Cerebellar cortex (tissue), 1 donor: ENCODE measurements at places on chromosomes 6 and 20.

GRCh38 chr6:81158956-81159355 is 593.5 kb downstream of the TENT5A start:
- no peak for DNase-seq

GRCh38 chr20:49455691-49456090 is 26.8 kb downstream of the KCNB1 start:
- peak; percentile 95 for DNase-seq

GRCh38 chr6:71675386-71675785 is 211.0 kb upstream of the RIMS1 start:
- no peak for DNase-seq

GRCh38 chr6:35294308-35294945 is 3.2 kb upstream of the DEF6 start:
- peak; percentile 70 for DNase-seq

DNA sequence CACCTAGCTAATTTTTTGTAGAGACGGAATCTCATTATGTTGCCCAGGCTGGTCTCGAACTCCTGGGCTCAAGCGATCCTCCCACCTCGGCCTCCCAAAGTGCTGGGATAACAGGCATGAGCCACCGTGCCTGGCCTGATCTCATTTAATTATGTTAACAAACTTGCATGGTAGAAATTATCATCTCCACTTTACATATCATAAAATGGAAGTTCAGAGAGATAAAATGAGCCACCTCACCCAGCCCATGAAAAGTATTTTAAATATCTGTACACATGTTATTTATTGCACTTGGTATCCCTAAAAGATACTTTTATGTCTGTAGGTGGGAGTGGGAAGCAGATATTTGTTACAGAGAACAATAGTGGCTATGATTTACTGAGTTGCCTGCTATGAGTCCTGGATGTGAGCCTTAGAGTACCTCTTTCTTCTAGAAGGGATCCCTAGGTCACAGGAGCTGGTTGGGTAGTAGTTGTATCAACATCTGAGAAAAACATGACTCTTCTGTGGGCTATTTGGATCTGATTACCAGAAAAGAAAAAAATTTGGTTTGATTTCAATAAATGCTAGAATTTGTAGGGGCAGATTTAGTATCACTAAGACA is 52.4 kb upstream of the EIF2S2 start:
- DNase-seq: no peak

- DNase-seq: no peak
Measured at GRCh38 chr6:12968839-12969558, 252.4 kb downstream of the PHACTR1 start.

- no peak for DNase-seq
Measured at GRCh38 chr6:95127261-95127660, 450.1 kb upstream of the MANEA start.

DNA sequence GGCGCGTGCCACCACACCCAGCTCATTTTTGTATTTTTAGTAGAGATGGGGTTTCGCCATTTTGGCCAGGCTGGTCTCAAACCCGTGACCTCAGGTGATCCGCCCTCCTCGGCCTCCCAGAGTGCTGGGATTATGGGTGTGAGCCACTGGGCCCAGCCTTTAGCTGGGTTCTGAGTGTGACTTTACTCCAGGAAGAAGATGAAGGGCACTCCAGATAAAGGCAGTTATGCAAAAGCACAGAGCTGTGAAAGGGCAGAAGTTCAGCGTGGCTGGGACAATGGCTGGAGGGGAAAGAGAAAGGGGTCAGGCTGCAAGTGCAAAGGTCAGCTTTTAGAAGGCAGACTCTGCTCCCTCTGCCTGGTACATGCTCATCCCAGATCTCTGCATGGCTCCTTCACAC is 39.7 kb downstream of the MAP3K5 start:
- DNase-seq: no peak

DNA sequence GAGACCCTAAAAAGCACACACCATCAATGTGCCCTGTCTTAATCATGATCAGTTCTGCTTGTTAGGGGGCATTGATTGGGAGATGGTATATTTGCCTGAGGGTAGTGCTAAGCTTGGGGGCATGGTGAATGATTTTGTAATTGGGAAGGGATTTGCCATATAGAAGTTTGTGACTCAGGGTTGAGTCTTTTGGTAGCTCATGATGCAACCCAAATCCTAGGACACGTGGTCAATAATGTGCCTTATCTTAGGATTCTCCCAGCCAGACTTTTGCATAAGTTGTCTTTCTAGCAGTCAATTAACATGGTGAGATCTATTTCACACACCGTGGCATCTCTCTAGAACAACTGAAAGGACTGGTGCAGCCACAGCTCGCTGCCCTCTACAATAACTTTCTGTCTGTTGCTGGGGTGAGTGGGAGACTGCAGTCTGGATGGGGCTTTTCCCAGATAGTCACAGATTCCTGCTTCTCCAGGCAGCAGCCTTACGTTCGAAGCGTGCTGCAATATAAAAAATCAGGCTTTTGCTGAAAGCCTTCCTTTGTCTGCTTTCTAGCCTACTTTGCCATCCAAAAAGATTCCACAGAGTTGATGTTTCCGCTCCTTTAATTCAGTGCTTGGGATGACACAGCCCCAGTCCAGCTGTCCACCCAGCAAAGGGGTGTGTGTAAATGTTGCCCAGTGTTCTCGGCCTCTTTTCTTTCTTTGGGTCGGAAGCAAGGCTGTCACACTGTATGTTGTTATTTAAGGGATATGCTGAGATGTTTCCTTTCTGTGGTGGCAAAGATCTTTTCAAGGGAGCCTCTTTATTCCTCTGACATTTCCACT is 58.9 kb downstream of the ID4 start:
- peak; percentile 1 for DNase-seq

GRCh38 chr6:126804332-126805064 is 314.0 kb upstream of the RSPO3 start:
- DNase-seq: peak; percentile 67

DNA sequence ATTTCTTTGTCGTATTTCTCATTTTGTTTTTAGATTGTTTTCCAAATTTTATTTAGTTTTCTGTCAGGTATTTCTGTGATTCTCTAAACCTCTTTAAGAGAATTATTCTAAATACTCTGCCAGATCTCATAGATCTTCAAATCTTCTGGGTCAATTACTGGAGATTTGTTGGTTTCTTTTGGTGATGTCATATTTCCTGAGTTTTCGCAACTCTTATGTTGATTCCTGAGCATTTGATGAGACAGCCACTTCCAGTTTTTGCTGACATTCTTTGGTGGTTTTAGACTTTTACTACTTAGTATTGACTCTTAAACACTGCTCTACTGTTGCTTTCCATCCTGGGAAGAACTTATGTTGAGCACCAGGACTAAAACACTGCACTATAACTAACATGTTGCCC is 21.9 kb downstream of the ADGB start:
- no peak for DNase-seq

GRCh38 chr6:81253821-81254220 is 498.7 kb downstream of the TENT5A start:
- no peak for DNase-seq

GRCh38 chr6:114096561-114097172 is 125.7 kb upstream of the HDAC2 start:
- DNase-seq: peak; percentile 18

DNA sequence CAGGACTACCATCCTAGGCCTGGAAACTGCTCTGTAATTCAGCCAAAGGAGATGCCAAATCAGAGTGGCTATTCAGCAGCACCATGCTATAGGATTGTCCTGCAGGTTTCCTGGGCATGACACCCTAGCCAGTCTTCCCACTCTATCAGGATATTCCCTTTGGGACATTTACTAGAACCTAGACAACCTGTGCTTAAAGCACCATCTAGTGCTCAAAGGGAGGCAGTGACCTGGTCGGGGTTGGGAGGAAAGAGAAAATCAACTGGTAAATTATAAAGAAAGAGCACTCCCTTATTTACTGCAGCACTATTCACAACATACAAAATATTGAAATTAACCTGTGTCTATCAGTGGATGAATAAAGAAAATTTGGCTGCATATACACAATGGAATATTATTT is 67.2 kb upstream of the SMLR1 start:
- DNase-seq: peak; percentile 25

GRCh38 chr6:28770732-28771131 is 153.1 kb downstream of the TRIM27 start:
- DNase-seq: no peak

DNA sequence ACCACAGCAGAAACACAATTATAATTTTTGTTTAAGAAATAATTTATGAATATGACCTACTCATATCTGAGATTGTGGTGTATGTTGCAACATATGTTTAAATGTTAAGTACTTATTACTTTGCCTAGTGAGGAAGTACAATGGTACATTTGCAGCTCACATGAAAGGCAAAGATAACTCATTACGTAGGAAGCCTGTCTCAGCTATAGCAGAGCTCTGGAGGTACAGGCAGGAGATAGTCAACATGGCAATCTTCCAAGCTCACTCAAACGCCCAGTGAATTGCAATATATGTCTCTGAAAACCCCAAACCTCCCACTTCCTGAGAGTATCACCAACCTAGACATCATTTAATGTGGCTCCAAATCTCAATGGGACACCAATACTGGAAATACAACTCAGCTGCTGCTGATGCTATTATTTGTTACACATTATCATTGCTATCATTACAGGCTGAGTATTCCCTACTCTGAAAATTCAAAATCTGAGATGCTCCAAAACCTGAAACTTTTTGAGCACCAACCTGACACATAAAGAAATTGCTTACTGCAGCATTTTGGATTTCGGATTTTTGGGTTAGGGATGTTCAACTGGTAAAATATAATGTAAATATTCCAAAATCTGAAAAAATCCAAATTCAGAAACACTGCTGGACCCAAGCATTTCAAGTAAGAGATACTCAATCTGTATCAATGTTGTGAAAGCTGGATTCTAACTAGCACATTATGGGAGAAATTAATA is 25.1 kb upstream of the GSTA4 start:
- DNase-seq: no peak

- peak; percentile 63 for DNase-seq
Measured at GRCh38 chr6:138569970-138570724, 70.9 kb upstream of the NHSL1 start.

DNA sequence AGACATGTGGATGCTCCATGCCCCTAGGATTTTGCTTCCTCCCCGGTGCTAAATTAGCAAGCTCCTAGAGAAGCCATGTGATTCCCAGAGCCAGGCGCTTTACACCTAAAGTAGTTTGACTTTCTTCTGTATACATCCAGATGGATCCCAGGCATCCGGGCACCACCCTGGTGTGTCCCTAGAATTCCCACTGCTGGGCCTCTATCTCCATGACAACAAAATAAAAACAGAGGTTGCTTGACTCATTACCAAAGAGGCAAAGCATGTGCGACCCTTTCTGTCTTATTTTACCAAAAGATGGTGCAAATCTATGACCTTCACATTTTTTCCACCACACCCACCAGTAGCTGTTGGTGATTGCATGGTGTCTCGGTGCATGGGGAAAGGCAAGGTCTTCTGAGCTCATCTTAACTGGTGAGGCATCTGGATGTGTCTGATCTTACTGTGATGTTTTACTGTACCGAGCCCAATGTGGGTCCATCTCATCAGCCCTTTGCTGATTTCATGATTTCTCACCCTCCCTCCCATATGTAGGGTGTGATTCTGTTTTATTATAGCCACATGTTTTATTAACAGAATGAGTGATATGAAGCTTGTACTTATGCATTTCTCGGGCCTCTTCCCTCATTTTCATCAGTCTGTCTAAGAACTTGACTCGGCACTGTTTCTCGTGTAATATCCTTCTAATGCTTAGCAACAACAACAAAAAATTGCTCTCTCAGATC is 27.4 kb upstream of the VAPB start:
- no peak for DNase-seq

DNA sequence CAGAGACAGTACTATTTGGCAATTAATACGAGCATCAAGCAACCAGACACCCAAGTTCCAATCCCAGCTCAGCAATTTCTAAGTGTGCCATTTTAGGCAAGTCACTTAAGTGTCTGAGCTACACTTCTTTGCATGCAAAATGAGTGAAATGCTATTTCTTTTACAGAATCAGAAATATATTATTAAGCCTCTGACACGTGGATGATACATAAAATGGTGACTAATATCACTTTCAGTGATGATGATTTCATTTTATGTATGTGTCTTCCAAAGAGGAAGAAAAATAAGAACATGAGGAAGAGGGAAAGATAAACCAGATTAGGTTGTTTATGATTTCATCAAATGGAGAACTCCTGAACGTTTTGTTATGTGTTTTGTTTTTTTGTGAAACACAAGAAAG is 158.6 kb downstream of the TSHZ2 start:
- DNase-seq: no peak

DNA sequence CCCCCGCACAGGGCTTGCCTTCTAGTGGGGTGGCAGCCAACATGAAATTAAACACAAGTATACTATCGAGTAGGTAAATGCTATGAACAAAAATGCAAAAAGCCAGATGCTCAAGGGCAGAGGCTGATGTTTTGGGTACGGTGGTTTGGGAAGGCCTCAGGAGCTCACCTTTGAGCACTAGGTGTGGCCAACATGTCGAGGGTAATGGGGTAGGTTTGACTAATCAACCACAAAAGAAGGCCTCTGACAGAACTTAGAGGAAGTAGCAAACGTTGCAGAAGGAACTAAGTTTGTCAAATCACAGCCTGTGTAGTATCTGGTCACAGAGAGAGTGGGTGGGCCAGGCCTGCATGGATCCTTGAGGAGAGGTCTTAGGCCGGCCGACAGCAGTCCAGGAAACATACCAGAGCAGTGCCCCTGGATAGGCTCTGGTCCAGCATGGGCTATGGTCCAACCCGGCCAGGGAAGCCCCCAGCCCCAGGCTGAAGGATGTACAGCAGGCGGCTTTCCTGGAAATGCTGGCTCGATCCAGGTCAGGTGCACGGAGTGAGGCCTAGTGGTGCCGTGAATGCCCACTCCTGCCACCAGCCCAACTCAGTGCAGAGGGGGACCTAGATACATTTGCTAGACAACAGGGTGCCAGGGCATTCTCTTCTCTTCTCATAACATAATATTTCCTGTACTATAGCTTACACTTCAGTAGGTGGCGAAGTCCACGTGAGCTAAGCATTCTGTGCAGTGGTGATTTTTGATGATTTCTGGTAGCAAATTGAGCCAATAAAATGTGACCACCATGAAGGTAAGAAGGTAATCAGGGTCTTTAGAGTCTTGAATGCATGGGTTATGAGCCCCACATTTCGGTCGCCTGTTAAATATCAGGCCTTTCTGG is 56.3 kb upstream of the CD93 start:
- no peak for DNase-seq

DNA sequence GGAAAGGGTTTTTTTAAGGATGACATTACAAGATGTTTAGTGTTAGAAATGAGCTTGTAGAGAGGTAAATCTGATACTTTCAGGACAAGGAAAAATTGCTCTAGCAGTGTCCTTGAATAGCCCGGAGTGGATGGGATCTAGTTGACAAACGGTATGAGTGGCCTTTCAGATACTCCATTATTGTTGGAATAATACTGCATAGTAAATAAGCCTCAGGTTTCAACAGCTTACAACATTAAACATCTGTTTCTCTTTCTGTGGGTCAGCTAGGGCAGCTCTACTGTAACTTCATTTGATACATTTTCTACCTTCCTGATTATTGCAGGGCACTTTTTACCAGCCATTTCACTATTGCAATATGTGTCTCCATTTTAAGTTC is 118.0 kb downstream of the B3GAT2 start:
- no peak for DNase-seq

- no peak for DNase-seq
Measured at GRCh38 chr20:48962976-48963771, 41.7 kb downstream of the ARFGEF2 start.

GRCh38 chr20:2518558-2518957 is 9.8 kb upstream of the ZNF343 start:
- DNase-seq: no peak
